ENCODE measurements at places on chromosomes 16 and 17.

DNA sequence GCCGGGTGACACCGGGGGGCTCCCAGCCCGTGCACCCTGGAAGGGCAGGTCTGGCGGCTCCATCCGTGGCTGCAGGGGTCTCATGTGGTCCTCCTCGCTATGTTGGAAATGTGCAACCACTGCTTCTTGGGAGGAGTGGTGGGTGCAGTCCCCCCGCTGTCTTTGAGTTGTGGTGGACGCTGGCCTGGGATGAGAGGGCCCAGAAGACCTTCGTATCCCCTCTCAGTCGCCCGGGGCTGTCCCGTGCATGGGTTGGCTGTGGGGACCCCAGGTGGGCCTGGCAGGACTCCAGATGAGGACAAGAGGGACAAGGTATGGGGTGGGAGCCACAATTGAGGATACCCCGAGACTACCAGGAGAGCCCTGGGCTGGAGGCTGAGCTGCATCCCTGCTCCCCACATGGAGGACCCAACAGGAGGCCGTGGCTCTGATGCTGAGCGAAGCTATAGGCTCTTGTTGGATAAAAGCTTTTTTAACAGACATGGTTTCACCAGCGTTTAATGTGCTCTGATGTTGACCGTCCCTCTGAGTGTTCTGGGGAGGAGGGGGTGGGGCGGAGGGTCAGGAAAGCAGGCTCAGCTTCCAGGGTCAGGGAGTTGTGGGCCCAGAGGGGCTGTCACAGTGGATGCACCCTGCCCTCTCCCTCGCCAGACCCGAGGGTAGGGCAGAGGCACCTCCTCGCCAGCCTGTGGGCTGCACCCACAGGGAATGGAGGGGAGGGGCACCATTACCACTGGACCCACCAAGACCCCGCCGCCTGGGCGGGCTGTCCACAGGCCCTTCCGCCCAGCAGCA is 5.4 kb downstream of the SPATA2L start:
- DNase-seq, result no peak

- no peak for DNase-seq
These were observed 28.0 kb downstream of the IL21R start for GRCh38 chr16:27429981-27430441.

DNA sequence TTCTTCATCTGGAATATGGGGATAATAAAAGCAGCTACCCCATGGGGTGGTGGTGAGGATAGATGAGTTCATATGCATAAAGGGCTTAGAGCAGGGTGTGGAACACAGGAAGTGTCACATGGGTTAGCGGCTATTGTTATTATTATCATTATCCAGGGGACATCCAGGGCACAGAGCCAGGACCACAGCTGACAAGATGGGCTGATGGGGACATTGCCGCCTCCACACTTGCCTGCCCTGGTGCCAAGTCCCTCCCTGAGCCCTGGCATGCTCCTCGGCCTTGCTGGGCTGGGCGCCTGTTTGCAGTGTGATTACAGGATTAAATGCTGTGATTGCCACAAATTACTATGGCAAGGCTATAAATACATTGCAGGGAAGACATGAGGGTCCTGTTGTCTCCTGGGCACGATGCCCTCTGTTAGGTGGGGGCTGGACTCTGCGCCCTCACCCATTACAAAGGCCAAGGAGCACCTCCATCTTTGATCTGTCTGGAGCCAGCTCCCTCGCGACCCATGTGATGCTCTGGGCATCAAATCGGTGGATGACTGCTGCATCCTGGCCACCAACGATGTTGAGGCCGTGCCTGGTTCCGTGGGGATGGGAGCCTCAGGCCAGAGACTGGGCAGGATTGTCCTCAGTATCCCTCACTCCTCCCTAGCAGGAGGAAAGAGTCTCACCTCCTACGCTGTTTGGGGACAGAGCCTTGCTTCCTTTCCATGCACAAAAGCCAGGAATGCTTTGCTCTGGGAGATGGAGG is 43.2 kb downstream of the PIMREG start:
- DNase-seq, result no peak

DNA sequence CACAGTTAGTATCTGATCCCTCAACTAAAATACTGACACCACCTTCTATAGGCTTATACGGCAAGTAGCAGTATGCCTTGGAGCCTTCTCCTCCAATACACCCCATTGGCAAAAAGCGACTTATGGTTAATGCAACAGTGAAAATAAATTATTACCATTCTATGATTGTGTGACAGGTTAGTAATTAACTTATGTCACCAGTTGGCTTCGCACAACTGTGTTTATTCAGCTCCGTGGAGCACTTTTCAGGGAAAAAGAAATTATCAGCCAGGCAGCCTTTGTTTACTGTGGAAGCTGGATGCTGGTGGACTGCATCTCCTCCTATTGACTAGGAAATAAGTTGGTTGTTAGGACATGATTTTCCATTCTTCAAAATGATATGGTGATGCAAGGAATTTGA is 833.8 kb upstream of the RBFOX1 start:
- DNase-seq, result no peak

DNA sequence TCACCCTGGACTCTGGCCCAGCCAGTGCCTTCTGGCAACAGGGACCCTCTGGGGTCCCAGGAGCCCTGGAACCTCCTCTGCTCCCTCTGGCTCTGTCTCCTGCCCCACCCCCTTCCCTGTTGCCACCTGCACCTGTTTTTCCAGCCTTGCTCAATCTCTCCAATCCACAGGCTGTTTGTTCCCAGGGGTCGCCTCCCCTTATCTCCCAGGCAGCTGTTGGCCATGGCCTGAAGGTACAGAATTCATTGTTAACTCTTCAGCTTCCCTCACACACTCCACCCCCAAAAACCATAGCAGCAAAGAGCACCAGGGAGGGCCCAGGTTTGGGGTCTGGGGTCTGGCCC is 39.3 kb upstream of the TOB1 start:
- no peak for DNase-seq

- DNase-seq, result no peak
These were observed 77.0 kb downstream of the CYTH1 start for GRCh38 chr17:78705071-78705470.

DNA sequence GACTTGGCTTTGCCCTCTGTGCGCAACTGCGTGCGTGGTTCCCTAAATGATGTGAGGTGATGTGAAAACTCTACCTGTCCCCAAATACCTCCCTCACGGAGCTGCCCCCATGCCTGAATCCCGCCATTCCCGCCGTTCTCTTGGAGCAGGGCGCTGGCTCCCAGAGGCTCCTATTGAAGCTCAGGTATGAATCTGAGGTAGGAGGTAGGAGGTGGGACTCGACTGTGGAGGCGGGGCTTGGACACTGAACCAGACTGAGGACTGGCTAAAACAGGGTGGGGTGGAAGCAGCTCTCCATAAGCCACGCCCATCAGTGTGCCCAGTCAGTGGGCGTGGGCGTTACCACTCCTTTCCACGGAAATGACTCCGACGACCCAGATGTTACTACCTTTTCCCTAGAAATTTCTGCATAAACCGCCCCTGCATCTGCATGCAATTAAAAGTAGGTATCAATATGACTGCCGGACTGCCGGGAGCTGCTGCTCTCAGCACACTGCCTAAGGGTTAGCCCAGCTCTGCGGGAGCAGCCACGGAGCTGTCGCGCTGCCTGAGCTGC is 41.0 kb downstream of the FOXL1 start:
- no peak for DNase-seq

GRCh38 chr16:66717112-66717675 is 20.7 kb upstream of the CMTM4 start:
- no peak for DNase-seq

- DNase-seq, result no peak
These were observed 20.0 kb downstream of the KSR1 start for GRCh38 chr17:27475981-27476895.

DNA sequence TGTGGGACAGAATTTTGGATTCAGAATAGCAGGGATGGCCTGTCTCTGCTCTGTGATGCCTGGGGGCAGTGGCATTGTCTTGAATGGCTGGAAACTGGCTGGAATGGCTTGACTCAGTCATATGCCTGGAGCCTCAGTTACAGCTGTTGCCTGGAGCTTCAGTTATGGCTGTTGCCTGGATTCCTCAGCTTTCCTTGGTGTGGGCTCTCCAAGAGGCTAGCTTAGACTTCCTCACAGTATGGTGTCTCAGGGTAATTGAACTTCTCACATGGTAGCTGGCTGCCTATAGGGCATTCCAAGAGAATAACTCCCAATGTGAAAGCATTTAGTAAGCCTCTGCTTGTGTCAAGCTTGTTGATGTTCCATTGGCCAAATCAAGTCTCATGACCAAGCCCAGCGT is 21.1 kb downstream of the KRT23 start:
- no peak for DNase-seq

DNA sequence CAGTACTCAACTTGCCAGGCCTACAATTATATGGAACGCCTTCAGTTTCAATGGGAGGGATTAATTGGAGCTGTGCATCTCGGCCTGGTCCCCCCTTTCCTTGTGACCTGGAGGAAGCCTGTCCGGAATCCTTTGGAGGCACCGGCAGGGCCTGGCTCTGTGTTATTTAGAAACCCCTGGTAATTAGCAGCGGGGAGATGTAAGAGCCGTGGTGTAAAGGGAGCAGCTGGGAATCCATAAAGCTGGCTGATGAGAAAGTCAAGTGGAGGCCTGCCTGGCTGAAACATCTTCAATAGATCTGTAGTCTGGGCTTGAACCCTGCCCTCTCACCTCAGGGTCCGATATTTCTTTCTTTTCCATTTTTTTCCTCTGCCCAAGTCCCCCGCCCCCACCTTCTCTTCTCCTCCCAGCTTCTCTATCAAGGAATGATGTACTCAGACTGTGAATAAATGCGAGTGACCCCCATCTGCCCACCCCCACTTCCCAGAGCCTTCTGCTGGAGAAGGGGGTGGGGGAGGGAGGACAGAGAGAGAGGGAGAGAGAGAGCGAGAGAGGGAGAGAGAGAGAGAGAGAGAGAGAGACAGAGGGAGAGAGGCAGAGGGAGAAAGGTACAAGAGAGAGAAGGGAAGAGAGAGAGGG is 495.5 kb upstream of the ZFHX3 start:
- no peak for DNase-seq

GRCh38 chr16:68378436-68379415 is 67.9 kb downstream of the PRMT7 start:
- no peak for DNase-seq

- no peak for DNase-seq
These were observed 230.5 kb downstream of the CCDC182 start for GRCh38 chr17:57514614-57515013.

- DNase-seq, result no peak
These were observed 18.8 kb downstream of the GSE1 start for GRCh38 chr16:85631802-85632393.

DNA sequence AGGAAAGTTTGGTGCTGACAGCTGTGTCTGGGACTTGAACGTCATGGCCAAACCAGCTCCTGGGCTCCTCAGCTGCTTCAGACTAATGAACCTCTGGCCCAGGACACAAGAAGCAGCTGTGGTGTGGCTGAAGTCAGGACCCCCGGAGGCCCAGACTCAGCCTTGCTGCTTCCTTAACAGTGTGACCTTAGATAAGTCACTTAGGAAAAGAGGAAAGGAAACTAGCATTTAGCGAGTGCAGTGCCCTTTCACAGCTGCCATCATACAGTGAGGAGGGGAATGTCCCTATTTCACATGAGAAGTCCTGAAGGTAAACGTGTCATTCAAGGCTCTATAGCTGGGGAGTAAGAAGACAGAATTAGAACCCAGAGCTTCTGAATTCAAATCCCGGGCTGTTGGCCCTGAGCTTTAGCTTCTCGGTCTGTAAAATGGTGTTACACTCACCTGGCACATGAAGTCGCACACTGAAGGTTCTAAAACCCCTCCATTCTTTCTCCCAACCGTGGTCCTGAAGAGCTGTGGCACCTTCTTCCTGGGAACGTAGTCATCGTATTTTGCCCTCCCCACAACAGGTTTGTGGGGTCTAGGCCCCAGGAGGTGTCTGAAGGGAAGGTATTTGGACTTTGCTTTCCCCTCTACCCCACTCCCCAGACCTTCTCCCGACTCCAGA is 910 bp upstream of the RAMP2 start:
- DNase-seq, result peak; percentile 44

DNA sequence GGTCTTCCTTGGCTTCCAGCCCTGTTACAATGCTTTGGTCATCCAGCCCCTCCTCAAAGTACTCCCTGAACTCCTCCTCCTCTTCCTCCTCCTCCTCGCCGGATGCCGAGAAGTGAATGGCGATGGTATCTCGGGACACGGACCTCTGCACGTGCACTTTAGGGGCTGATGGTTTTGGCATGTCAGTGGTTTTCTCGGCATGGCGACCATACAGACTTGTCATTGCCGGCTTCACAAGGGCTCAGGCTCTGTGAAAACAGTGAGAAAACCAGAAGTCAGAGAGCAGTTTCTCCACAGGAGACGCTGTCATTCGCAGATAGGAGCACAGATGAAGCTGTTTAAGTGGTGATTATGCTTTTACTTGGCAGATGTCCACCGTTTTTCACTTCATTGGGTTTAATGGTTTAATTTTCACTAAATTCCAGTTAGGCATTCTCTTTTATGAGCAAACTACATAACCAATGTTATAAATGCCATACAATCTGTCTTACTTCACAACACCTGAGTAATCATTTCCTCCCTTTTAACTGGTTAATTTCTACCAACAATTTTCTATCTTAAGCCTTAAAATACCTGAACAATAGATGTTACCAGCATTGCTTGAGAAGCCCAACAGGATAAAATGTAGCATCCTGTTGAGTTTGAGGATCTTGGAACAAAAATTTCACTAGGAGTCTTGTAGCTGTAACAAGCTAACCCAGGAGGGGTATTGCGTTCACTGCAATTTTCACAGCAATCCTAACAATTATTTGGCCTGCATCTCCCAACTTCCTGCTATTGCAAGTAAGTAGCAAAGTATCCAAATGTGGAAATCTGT is 48.9 kb downstream of the TEX2 start:
- no peak for DNase-seq

GRCh38 chr17:7218758-7219157 is 878 bp downstream of the DLG4 start:
- no peak for DNase-seq

GRCh38 chr17:41402161-41402560 is 4.8 kb upstream of the KRT31 start:
- DNase-seq, result no peak

DNA sequence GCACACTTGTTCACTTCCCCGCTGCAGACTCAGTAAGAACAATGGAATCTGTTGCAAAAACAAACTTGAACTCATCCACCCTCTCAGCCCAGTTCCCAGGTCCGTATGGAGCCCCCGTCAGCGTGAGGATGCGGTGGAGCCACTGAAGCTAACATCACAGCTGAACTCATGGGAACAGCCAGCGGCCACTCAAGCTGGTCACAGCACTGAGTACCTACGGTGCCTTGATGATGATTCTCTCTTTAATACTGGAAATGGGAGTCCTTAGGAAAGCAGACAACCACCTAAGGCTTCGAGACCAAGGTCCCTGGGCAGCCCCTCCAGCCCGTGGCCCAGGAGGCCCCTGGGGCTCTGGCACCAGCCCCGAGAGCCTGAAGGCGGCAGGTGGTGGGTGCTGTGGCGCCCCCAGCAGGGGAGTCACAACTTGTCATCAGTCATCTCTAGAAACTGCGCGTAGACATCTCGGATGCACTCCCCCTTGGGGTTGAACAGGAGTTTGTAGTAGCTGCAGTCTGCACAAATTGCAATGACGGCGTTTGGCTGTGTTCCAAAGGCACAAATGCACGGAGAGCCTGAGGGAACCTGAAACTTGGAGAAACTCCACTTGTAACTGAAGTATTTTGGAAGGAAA is 31.0 kb upstream of the RHOT1 start:
- peak; percentile 51 for DNase-seq

GRCh38 chr17:74018115-74018514 is 185.4 kb upstream of the RPL38 start:
- DNase-seq, result no peak
